ENCODE measurements at places on chromosomes 4 and X. TPM values are rescaled to one million over a fixed set of nuclear protein-coding genes. Genes with fewer than 3 reads are reported as not detected.

FREM3 gene
- total RNA-seq = not detected

GALNTL6 gene
- total RNA-seq = not detected

WWC2 gene
- 35.7 TPM for total RNA-seq

PCSK1N gene
- 16.5 TPM for total RNA-seq

MBNL3 gene
- total RNA-seq = 12.9 TPM

CDX4 gene
- total RNA-seq = not detected

CHRDL1 gene
- total RNA-seq = not detected

TMEM156 gene
- not detected for total RNA-seq

IQSEC2 gene
- total RNA-seq = 14.3 TPM

MGAT4D gene
- total RNA-seq = not detected

PGK1 gene
- total RNA-seq = 701 TPM

PDGFRA gene
- total RNA-seq = 2.2 TPM

MAGEB1 gene
- total RNA-seq = not detected
